ENCODE measurements at places on chromosomes 5 and 9.

DNA sequence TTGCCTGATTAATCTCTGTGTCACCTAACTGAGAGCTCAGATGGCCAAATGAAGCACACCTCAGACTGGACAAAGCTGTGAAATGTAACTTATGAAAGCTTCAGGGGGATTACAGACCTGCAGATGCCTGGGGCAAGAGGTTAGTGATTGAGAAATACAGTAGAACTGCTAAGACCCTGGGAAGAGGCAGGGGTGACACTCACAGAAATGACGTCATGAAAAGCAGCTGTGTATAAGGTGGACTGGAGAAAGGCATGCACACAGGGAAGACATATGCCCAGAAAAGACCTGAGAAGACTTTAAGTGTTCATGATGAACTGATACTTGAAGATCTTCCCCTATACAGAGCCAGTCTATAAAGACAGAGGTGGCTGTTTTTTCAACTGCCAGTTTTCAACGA, 49.3 kb upstream of the SPTLC1 start:
- no peak for DNase-seq

- no peak for DNase-seq
These were observed 20.5 kb upstream of the EEIG1 start for GRCh38 chr9:128001151-128001778.

DNA sequence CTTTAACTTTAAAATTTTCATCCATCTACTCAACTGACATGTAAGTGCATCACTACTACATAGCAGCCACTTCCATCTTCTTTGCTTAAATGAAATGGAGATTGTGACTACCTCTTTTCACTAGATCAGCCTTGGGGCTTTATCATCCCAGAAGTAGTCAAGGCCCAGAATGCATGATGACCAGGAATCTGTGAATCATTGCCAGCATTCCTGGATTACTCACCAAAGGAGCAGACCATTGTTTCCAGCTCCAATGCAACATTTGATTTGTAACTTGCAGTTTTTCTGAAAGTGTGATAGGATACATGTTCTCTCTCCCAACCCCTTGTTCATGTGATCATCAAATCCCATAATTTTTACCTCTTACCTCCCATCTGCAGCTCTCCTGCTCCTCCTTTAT, 65.1 kb downstream of the PLPPR1 start:
- DNase-seq, result no peak

DNA sequence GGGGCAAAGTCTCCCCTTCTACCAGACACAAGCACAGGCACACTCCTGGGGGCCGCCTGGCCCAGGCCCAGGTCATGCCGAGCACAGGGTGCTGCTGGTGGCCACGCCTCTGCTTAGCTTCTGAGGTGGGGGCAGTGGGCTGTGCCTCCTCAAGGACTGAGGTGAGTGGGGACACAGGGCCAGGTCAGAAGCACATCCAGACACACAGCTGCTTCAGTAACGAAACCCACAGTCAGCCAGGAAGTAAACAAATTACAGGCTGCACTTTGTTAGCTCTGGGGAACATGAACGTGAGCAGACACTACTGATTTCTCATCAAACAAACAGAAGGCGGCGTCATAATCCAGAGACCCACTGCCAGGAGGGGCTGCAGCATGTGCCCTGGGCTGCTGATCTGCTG, 192.4 kb downstream of the HSPA4 start:
- DNase-seq, result no peak

- no peak for DNase-seq
These were observed 78.9 kb downstream of the PARP8 start for GRCh38 chr5:50745221-50745910.

DNA sequence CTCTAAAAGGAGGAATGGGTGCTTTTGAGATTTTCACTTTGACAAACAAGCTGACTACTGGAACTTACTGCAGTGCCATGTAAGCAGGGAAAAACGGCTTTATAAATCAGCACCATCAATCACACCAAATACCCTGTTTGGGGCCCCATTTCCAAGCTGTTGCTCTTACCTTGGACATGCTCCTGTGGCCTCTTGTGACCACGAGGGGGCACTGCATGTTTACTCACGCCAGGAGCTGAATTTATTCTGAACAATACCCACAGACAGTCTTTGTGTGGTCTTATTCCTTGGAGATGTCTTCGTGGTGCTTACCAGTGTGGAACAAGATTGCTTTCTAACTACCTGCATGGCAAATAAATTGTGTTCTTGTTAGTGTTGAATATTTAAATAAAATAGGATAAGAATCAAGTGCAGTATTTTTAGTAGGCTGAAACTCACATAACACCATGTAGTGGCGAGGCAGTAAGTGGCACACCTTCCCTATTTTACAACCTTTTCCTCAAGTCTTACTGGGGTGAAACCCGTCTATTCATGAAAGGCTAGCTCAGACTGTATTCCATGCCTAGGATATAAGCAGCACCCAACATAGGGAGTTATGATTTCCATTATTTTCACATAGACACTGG, 155.5 kb upstream of the NMUR2 start:
- DNase-seq, result peak; percentile 74

DNA sequence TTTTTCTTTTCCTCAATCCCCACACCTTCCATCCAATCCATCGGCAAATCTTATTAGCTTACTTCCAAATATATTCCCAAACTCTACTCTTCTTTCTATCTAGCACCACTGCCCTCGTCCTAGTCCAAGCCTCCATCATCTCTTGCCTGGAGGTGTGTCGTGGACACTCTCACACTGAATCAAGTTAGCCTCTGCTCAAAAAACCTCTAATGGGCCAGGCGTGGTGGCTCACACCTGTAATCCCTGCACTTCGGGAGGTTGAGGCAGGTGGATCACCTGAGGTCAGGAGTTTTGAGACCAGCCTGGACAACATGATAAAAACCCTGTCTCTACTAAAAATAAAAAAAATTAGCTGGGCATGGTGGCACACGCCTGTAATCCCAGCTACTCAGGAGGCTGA, 46.2 kb downstream of the PFDN1 start:
- DNase-seq, result no peak

DNA sequence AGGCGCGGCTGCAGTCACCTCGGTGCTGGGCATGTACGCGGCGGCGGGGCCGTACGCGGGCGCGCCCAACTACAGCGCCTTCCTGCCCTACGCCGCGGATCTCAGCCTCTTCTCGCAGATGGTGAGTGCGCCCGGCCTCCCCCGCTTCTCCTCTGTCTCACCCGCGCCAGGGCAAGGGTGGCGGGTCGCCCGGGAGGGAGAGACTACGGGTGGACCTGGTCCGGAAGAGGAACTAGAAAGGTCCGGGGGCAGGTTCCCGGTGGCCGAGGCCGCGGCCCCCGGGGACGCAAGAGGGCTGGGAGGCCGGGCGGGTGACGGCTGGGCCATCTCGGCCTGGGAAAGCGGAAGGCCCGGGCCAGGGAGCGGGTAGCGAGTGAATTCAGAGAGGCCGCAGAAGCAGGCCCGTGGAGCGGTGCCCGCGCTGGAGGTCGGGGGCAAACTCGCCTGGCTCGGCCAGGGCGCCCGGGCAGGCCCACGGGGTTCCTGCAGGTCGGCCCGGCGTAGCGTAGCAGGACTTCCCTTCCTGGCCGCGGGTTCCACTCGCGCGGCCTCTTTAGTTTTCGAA, 711 bp downstream of the IRX1 start:
- no peak for DNase-seq

GRCh38 chr5:162672061-162672460, 604.5 kb downstream of the GABRG2 start:
- DNase-seq, result no peak

GRCh38 chr9:135971892-135972291, 10.7 kb upstream of the UBAC1 start:
- DNase-seq, result peak; percentile 35

DNA sequence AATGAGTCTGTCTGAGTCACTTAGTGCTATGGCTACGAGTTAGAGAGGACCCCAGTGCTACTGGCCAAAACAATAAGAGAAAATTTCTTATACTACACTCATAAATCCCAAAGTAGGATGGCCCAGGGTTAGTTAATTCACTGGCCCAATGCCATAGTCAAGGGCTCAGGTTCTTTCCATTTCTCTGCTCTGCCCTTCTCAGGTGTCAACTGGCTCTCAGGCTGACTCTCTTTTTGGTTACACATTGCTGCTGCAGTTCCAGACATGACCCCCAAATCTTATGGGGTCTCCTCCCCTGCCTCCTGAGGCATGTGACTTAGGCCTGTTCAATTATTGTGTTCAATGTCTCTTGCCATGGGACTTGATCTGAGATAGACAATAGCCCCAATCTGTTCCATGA, 70.4 kb downstream of the ARHGEF37 start:
- no peak for DNase-seq

DNA sequence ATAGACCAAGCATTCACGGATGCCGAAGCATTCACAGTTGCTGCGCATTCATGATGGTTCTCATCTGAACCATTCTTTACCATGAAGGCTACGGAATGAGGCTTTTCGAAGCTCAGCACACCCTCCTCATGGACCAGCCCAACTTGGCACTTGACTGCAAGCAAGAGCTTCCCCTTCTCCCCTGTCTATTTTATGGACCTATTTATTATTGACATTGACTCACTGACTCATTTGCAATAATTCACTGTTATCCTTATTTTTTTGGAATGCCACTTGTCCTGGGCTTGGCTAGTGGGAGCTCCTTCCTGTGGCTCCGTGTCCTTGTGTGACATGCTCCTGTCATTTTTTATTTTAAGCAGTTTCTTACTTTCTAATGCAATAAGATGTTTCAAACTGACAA, 51.5 kb upstream of the ICE1 start:
- no peak for DNase-seq

- no peak for DNase-seq
These were observed 181.5 kb downstream of the LPAR1 start for GRCh38 chr9:110856772-110857171.

GRCh38 chr5:138339091-138339456, 1.0 kb downstream of the FAM53C start:
- no peak for DNase-seq

Measured in Right ventricle myocardium superior (tissue), 1 donor.